ENCODE measurements at places on chromosomes 12 and 14.

DNA sequence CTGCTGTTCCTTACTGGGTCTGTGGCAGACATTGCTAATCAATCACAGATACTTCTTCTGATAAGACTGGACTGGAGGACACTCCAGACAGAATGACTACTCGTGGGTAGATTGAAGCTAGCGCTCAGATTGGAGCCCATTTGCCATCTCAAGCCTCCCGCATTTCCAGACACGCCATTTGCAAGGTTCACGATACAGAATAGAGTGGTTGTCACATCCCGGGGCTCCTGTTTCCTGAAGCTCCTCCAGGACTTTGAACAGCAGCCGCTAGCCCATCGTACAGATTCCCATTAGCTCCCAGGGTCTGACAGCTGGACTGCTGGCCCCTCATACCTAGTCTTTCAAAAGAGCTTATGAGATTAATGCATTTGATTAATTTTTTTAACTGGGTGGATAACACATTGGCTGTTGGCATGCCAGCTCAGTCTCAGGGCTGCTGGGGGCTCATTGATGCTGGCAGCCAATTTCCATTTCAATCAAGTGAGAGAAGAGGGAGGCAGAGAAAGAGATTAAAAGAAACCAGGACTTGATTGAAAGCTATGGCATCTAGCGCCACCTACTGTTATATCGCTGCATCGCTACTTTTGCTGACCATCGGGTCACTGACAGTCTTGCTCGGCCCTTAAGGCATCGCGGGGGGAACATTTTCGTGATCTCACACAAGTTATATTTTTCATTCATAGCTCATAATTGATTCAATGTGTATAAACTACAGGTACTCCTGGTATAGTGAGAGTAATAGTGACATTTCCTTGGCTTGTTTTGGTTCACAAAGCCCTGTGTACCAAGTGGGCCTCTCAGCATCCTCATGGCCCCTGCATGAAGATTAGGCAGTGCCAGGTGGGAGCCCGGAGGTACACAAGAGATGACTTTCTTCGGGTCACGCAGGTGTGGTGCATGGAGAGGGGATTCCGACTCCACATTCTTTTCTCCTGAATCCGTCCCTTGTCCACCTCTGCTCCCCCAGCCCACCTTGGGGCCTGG, 78.6 kb downstream of the CCDC60 start:
- DNase-seq: no peak

DNA sequence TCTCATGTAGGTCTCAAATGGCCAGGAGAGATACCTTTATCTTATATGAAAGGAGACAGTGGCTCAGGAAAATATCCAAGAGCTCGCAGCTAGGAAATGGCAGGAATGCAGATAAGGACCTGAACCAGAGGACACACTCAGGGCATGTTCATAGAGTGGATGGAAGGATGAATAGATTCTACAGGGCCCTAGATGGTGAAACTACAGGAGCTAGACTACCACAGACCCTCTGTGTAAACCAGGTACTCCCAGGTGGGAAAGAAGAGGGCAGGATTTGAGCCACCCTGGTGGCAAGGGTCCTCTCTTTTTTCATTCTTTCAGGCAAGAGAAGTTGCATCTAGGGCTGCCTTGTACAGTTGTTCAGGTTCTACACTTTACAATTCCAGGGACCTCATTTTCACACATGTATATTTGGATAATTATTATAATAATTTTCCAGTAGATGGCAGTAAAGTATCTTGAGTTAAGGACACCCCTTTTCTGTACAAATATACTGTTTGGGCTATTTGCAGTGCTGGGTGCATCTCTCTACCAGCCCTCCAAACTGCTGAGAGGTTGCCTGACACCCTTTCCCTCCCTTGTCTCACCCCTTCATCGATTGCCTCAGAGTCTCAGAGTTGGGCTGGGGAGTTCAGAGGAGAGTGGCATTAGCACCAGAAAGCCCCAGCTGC, 10.5 kb upstream of the ZDHHC22 start:
- no peak for DNase-seq

DNA sequence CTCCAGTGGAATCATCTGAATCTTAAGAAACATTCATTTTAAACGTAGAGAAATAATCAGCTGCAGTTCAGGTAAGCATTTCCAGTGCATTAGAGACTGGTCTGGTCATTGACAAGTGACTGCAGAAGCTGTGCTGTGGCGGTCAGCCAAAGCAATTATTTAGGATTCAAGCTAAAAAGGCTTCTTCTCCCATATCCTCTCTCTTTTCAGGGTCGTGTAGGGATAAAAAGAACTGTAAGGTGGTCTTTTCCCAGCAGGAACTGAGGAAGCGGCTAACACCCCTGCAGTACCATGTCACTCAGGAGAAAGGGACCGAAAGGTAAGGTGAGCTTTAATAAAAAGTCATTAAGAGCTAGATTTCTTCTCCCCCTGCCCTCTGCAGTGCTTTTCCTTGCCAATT, 48.1 kb downstream of the MSRB3 start:
- no peak for DNase-seq

- DNase-seq: no peak
These were observed 8.2 kb upstream of the ACVR1B start for GRCh38 chr12:51943346-51943745.

GRCh38 chr12:75820848-75821578, 210.6 kb downstream of the PHLDA1 start:
- no peak for DNase-seq

GRCh38 chr12:94091624-94092023, 56.8 kb upstream of the PLXNC1 start:
- no peak for DNase-seq

- DNase-seq: no peak
These were observed 3.5 kb downstream of the CDKN1B start for GRCh38 chr12:12720672-12721161.

DNA sequence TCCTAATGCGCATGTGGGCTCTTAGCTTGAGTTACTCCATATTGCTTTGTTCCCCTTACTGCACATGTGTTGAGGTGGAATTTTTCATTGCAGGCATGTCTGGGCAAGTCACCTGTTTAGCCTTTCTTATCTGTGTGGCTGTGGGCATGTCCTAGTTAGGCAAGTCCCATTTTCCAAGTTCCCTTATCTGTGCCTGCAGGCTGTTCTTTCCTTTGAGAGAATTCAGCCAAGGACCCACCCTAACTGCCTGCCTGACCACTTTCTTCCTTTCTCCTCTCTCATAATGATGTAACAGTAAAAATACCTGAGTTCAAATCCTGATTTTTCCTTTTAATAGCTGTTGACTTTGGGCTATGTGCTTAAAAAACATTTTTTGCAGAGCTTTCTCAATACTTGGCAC, 870.6 kb downstream of the NRXN3 start:
- no peak for DNase-seq

DNA sequence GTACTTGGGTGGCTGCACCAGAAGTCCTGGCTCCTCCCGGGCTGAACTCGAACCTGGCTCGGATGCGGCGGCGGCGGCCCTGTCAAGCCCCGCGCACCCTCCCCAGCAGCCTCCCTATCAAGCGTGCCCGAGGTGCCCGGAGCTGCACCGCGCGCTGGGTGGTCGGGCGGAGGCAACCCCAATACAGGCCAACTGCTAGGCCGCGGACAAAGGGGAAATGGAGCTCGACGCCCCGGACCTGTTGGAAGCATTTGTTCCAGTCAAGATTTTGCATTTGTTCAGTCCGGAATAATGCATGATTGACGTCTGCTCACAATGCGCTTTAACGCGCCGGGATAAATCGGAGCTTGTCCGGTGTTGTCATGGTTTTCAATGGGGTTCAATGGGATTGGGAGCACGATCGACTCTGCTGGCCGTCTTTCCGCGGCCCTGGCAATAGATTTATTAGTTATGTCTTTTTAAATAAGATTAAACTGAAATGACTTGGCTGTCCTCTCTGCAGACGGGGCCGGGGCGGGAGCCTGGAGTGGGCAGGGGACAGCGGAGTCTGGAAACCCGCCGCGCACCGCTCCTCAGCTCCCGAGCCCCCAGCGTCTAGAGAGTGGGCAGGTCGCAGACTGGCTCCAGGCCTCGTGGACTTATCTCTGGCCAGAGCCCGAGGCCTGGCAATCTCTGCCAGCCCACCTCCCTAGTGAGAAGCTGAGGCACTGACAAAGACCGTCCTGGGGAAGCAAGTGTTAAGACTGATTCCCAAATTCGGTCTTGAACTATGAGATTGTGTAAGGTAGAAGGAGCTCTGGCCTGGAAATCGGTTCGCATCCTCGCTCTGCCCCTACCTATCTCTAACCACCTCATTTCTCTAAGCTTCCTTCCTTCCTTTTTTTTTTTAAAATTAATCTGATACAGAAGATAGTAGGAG, 1.7 kb upstream of the NKX2-8 start:
- DNase-seq: no peak

- no peak for DNase-seq
These were observed 2.2 kb downstream of the TBPL2 start for GRCh38 chr14:55438066-55438683.

DNA sequence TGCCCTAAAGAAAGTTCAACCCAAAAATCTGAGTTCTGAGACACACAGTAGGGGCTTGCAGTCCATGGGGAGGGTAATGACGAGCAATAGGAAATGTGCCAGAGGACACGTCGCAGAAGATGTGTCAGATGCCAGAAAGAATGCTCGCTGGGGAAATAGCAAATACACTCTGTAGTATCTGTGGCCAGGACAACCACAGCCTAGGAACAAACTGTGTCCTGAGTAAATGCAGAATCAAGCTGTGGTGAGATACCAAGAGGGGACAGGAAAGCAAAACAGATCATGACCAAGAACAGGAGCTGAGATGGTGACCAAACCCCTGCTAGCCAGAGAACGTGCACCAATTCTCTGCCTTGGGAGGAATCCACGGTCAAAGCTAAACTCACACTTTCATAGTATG, 9.1 kb downstream of the CRACR2A start:
- no peak for DNase-seq

GRCh38 chr12:43103866-43104265, 448.1 kb downstream of the ADAMTS20 start:
- no peak for DNase-seq

GRCh38 chr12:131245564-131246355, 292.1 kb downstream of the ADGRD1 start:
- no peak for DNase-seq

DNA sequence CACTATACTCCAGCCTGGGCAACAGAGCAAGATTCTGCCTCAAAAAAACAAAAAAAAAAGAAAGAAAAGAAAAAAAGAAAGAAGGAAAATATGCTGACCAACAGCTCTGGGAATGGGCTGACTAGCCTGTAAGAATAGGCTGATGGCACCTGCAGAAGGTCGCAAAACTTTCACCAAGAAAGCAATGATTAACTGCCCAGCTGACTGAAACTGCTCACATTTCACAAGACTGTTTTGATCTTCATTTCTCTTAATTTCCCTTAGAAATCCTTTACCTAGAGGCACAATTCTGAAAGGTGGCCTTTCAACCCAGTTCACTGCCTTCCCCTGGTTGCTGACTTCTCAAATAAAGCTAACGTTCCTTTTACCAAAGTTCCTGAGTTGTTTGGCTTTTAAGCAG, 12.4 kb downstream of the BEST3 start:
- DNase-seq: no peak

GRCh38 chr12:53208877-53209463, 1.9 kb upstream of the ITGB7 start:
- DNase-seq: no peak

DNA sequence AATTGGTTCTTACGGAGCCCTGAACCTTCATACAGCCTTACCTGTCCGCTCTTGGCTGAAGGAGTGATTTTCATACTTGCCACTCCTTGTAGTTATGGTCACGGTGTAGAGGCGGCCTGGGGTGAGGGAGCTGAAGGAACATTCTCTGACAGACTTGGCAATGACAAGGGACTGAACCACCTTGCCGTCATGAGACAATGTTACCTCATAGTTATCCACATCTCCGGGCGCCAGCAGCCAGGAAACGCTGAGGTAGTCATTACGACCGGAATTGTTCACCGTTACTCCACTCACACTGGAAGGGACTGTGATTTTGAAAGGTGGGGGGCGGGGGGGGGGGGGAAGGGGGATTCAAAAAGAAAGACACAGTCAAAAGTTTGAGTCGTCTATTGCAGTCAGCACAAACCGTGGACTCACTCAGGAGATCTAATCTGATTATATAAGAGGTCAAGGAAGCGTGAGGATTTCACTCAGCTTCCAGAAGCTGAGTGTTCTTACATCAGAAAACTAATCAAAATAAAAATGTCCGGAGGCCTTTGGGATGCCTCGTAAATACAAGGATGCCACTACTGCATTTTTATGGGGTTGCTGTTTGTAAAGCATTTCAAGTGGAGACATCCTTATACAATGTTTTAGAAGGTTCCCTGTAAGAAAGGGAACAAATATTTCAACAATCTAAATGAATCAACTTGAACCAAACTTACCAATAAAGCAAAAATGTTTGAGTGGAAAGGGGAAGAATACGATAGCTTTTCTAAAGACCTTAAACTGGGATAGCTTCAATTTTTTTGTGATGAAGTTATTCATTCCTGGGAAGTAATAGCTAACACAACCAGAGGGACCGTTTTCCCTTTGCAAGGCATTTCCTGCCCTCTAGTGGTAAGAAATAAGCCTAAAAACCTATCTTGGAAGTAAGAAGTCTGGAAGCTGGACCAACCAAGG, 60.6 kb downstream of the PTPRB start:
- DNase-seq: no peak

DNA sequence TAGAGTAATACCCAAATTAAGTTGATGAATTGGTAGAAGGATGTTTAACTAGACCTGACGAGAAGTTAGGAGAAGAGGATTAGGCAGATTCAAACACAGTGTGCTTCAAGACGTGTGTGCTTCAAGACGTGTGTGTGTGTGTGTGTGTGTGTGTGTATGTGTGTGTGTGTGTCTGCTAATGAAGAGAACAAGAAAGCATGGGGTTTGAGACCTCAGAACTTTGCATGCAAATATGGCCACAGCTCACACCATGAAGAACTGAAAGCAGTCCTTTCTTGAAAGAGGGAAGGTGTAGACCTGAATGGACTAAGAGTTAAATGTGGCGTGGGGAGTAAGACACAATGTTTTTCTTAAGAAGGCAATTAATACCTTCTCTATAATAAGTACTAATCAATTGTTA, 32.5 kb upstream of the SSPN start:
- no peak for DNase-seq

DNA sequence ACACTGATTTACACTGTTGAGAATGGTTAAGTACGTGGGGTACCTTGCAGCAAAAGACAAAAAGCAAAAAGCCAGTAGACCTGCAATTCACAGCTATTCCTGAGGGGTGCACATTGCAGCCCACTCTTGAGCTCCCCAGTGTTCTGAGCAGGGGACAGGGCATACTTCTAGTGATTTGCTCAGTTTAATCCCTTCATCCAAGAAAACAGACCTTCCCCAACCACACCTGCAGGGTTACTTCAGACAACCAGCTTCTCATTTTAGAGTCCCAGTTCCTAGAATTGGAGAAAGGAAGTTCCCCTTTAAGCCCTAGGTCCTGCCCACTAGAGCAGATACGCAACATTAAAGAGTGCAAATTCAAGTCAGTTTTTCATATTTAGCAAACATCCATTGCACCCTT, 3.6 kb upstream of the WSB2 start:
- DNase-seq: no peak

- DNase-seq: no peak
These were observed 3.1 kb downstream of the HOXC13 start for GRCh38 chr12:53941750-53942149.
